Temporal lobe (tissue), 4 donors: ENCODE measurements at places on chromosomes 12 and 14. TPM values are rescaled to one million over a fixed set of nuclear protein-coding genes. Genes with fewer than 3 reads are reported as not detected.

GDF3 gene
- total RNA-seq: not detected

NANOG gene
- not detected for total RNA-seq

FOXN4 gene
- total RNA-seq: 0.25 TPM

TEX52 gene
- total RNA-seq: not detected

CRACR2A gene
- total RNA-seq: 0.74 TPM

SLC17A8 gene
- total RNA-seq: 2.0 TPM

SSPN gene
- 4.9 TPM for total RNA-seq

KLHL33 gene
- total RNA-seq: 0.25 TPM

KRT82 gene
- not detected for total RNA-seq

C12orf54 gene
- total RNA-seq: not detected

JDP2 gene
- 3.2 TPM for total RNA-seq

GAS2L3 gene
- total RNA-seq: 57.3 TPM

COX8C gene
- total RNA-seq: not detected

LHX5 gene
- under 0.01 TPM for total RNA-seq

KCNC2 gene
- total RNA-seq: 16.5 TPM

PLEKHG7 gene
- total RNA-seq: not detected

TROAP gene
- total RNA-seq: 0.49 TPM

TMCC3 gene
- 11.8 TPM for total RNA-seq

TCP11L2 gene
- 32.0 TPM for total RNA-seq

GPR33 gene
- not detected for total RNA-seq

RIMKLB gene
- 110 TPM for total RNA-seq

LALBA gene
- total RNA-seq: not detected

RTL1 gene
- not detected for total RNA-seq

ZFHX2 gene
- total RNA-seq: 1.5 TPM

JPH4 gene
- 40.1 TPM for total RNA-seq

OR4K1 gene
- not detected for total RNA-seq
